T-helper 2 cell (primary cell): ENCODE measurements at places on chromosomes 11 and 22.
A peak's percentile ranks its signal among the peaks of the same experiment; 100 is the strongest.

- no peak for DNase-seq
Observed at GRCh38 chr11:14583252-14584034, 60.2 kb upstream of the PDE3B start.

- no peak for DNase-seq
Observed at GRCh38 chr22:45169591-45170466, 6.1 kb downstream of the NUP50 start.

DNA sequence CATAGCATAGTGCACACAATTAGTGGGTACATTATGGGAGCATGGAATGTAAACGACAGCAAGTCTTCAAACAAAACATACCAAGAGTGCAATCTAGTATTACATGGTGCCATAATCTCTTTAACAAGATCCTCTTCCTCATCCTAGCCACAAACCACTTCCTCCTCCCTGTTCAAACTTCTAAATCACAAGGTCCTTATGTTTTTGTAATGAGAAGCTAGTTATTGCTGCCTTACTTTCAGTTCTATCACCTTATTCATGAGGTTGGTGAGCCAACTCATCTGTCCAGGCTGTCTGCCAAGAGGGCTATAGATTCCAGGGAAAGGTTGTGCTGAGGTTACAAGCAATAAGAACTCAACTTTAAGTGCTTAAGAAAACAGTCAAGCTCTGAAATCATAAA is 195.4 kb upstream of the ARHGAP20 start:
- no peak for DNase-seq

GRCh38 chr22:21718499-21718898 is 17.1 kb downstream of the YPEL1 start:
- DNase-seq = no peak

- DNase-seq = peak; percentile 42
Observed at GRCh38 chr11:77091146-77091940, 11.3 kb upstream of the OMP start.

- no peak for DNase-seq
Observed at GRCh38 chr22:19184276-19184997, 5.9 kb upstream of the SLC25A1 start.

DNA sequence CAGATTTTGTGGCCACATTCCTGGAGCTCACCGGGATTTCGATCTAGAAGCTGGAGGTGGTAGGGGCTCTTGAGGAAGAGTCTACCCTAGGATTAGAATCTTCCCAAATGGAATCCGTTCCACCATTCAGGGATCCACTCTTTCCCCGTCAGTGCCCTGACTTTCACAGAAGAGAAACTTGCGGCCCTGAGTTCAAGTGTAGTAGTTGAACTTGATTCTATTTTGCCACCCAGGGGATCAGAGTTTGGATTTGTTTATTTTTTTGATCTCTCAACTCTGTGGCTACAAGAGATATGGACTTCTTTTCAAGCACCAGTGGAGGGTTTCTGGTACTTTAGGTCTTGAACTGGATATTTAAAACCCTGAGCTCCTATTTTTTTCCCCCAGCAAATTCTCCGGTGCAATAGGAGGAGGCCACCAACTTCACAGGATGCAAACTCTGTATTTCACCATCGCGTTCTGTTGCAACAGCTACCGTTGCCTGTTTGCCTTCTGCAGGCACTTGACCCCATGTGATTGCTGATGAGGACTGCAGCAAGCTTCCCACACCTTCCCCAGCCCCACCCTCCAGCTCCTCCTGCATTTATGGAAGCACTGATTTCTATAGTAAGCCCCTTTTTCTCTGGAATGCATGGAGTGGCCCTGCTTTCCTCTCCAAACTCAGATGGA is 14.8 kb upstream of the MRGPRF start:
- DNase-seq = no peak

DNA sequence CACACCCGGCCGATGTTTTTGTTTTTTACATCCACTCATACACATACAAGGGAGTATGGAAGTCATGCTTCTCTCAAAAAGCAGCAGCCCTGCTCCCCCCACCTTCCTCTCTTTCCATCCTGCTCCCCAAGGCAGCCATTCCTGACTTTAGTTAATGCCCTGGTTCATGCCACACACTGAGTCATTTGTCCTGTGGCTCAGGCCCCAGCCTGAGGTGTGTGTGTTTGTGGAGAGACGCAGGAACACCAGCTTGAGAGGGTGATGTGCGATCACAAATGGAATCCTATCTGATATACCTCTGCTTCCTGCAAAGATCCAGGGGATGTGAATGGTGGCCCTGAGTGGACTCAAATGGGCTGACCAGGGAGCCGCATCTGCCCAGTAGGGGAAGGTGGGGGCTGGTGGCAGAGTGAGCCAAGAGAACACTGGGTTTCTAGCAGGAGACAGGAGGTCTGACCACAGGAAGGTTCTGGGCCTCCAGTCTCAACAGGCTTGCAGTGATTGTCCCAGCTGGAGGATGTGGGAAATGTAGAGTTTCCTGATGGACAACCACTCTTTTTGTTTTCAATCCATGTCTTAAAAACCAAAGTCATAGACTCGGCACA is 86.7 kb downstream of the OSBP2 start:
- no peak for DNase-seq

DNA sequence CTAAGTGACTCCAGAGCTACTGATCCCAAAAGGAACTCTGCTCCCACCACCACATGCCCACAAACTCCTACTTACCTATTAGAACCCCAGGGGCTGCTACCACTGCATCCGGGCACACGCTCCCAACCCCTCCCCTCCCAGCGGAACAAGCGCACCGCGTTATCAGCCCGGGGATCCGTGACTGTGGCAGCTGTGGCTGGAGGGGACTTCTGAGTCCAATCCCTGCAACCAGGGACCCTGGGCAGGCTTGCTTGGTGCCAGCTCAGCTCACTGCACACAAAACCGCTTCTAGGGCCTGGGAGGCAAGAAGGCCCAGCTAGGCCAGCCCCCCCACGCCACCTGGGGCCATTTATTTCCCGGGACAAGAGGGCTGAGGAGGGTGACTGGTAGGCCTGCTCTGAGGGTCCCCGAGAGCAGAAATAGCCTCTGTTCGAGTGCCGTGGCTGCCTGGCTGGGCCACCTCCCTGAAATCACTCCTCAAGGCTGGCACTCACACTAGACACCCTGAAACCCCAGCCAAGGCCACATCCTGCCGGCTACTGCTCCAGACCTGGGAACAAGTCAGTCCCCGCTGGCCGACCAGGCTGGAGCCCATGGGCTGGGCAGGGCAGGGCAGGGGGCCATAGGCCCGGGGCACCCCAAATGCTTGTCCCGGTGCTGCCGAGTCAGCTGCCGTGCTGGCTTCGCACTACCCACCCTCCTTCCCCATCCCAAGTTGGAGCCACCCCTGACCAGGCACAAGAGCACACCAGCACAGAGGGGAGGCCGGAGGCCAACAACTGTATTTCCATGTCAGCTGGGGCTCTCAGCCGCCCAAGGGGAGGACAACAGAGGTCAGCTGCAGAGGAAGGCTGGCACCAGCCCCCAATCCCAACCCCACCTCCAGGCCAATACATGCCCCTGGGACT is 1.9 kb upstream of the IFITM10 start:
- no peak for DNase-seq

GRCh38 chr11:795634-796564 is 2.2 kb downstream of the SLC25A22 start:
- DNase-seq = peak; percentile 68

GRCh38 chr11:17707830-17708229 is 11.5 kb upstream of the MYOD1 start:
- no peak for DNase-seq

DNA sequence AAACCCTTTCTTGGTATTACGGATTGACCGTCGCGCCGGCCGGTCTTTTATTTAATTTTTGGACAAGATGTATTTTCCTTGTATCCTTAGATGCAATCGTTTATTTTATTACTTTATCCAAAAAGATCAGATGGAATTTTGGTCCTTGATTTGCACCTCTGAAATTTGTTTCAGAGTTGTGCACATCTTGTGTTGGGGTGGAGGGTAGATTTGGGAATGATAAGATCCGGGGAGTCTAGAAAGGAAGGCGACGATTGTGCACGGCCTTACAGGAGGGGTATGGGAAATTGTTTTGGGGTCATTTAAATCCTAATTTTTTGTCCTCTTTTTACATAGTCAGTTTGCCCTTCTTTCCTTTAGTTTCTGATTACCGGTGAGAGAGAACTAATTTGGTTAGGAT is 1.4 kb downstream of the KDM2A start:
- no peak for DNase-seq

- no peak for DNase-seq
Observed at GRCh38 chr11:8828580-8829361, 82.2 kb upstream of the AKIP1 start.

DNA sequence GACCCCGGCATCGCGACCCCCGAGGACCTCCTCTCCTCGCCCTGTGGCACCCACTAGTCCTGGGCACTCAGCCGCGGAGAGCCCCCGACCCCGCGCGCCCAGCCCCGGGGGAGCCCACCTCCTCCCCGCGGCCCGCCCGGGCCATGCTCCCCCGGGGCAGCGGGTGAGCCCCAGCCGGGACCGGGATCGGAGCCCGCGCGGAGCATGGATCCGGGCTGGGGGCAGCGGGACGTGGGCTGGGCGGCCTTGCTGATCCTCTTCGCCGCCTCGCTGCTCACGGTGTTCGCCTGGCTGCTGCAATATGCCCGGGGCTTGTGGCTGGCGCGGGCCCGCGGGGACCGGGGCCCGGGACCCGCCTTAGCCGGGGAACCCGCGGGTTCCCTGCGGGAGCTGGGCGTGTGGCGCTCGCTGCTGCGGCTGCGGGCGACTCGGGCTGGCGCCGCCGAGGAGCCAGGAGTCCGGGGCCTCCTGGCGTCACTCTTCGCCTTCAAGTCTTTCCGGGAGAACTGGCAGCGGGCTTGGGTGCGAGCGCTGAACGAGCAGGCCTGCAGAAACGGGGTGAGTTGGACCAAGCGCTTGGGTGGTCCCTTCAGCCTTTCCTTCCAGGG is 498 bp downstream of the C2CD2L start:
- no peak for DNase-seq

- DNase-seq = no peak
Observed at GRCh38 chr11:65745049-65745448, 24.5 kb upstream of the RNASEH2C start.

GRCh38 chr11:69647761-69648497 is 7.0 kb downstream of the CCND1 start:
- DNase-seq = no peak

- DNase-seq = no peak
Observed at GRCh38 chr11:102269927-102270326, 47.4 kb upstream of the BIRC3 start.

DNA sequence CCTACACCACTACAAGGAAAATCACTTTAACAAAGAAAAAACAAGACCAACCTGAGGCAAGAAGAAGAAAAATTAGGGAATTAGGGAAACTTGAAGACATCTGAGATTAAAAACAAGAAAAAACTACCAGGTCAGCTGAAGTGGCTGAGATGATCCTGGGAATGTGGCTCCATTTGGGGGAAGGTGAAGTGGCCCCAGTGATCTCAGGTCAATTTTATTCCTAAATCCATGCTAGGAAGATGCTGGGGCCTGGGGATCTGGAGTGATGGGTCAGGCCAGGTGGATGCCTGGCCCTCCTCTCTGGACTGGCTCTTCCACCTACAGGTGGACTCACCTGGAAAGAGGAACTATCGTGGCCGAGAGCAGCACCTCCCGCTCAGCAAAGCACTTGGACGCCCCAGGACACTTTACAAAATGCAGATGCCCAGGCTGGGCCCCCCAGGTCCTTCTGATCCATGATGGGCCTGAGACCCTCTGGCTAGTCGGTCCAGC is 6.7 kb downstream of the TOP3B start:
- DNase-seq = no peak
